ENCODE measurements at places on chromosomes 2 and 18. TPM values are rescaled to one million over a fixed set of nuclear protein-coding genes. Genes with fewer than 3 reads are reported as not detected.
A peak's percentile ranks its signal among the peaks of the same experiment; 100 is the strongest.

- no peak overlapping the region for H3K4me3 ChIP-seq
- no peak overlapping the region for H3K27ac ChIP-seq
These were observed 13.6 kb upstream of the RAB10 start for GRCh38 chr2:26020231-26020640.

Gene MSTN
- total RNA-seq: 0.05 TPM

DNA sequence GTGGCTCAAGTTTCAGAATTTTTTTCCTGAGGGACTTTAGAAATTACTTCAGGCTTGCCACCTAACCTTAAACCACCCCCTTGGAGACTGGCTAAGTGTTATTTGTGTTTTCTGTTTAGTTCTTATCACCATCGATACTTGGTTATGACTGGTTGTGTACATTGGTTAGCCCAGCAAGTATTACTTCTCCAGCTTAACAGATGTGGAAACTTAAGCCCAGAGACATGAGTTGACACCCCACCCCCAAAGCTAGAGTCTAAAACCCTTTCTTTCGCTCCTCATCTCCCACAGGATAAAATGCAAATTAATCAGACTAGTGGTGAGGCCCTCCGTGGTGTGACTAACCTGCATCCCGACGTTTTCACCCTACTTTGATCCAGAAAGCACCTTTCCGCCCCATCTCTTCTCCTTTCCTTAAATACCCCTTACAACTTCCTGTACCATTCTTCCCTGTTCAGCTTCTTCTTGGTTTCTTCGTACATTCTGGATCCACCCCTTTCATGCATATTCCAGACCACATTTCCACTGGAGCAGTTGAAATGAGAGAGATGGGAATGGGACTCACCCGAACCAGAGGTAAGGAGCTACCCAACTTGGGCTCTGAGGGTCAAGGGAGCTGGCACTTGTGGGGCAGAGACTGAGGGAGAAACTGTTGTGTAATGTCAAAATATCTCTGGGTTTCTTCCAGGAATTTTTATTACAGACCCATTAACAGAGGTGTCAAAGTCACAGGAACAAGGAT, 819 bp upstream of the MAP3K2 start:
- peak overlapping the region; percentile 98 for H3K4me3 ChIP-seq
- H3K4me1 ChIP-seq: no peaks in the 10 kb centered on the region
- DNase-seq: no peak
- no peaks in the 10 kb centered on the region for H3K36me3 ChIP-seq
- H3K27ac ChIP-seq: peak overlapping the region; percentile 100

DNA sequence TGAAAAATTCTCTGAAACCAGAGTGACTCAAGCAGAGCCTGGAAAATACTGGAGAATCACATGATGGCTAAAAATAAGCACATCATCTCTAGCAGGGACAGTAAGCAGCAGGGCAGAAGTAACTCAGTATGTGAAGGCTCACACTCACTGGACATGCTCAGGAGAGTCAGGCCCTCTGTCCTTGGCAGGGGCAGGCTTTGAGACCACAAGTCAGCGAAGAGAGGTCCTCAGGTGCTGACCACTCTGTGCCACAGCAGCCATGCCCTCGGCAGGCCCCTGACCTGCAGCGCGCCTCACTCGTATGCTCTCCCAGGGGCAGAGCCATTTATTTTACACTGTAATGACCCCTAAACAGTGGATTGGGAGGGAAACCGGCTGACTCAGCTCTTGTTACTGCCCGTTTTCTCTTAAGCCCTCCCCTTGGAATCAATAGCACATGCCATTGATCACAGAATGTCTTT, 76.8 kb downstream of the MAPRE2 start:
- no peak overlapping the region for H3K4me3 ChIP-seq
- no peaks in the 10 kb centered on the region for H3K27me3 ChIP-seq
- DNase-seq: no peak

Gene VWA3B
- total RNA-seq: 4.0 TPM

Gene PSMA8
- total RNA-seq: 2.9 TPM

DNA sequence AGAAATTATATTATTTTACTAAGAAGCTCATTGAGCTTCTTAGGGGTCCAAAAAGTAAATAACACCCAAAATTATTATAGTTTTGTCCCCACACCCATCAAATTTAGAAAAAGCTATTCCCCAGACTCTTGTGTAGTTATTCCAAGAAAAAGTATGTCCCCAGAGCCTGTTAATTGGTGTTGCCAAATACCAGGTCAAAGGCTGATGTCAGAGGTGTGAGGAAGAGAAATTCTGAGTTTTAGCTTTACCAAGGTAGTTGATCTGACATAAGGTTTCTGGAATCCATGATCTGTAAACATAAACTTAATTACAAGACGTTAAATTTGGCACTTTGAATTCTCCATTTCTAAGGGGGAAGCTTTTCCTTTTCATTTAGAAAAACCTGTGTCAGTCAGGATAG, 29.3 kb upstream of the PSME4 start:
- no peaks in the 10 kb centered on the region for H3K27me3 ChIP-seq
- H3K27ac ChIP-seq: no peak overlapping the region
- no peaks in the 10 kb centered on the region for H3K4me1 ChIP-seq
- DNase-seq: no peak
- no peak overlapping the region for H3K4me3 ChIP-seq

DNA sequence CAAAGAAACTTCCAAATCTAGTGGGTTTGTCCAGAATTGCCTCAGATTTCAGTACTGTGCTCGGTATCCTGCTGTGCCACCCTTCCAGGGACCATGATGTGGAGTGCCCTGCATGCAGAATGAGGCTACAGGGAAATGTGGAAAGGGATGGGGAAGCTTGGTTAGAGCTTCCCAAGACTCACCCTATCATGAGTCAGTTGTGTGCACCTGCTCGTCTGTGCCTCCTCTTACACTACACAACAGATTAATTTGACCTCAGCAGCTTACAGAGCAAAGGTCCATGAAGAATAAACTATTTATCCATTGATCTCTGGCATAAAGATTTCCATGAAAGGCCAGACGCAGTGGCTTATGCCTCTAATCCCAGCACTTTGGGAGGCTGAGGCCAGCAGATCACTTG, 21.3 kb upstream of the NCK2 start:
- no peak for DNase-seq
- no peaks in the 10 kb centered on the region for H3K36me3 ChIP-seq
- no peaks in the 10 kb centered on the region for H3K4me1 ChIP-seq
- H3K27ac ChIP-seq: no peak overlapping the region
- H3K4me3 ChIP-seq: no peak overlapping the region
- H3K27me3 ChIP-seq: no peaks in the 10 kb centered on the region

Gene VPS54
- total RNA-seq: 33.5 TPM

GRCh38 chr2:211416373-211416772, 860.0 kb downstream of the CPS1 start:
- DNase-seq: no peak
- no peaks in the 10 kb centered on the region for H3K36me3 ChIP-seq
- H3K4me1 ChIP-seq: no peaks in the 10 kb centered on the region
- H3K4me3 ChIP-seq: no peak overlapping the region
- H3K27ac ChIP-seq: no peak overlapping the region
- H3K27me3 ChIP-seq: no peaks in the 10 kb centered on the region

DNA sequence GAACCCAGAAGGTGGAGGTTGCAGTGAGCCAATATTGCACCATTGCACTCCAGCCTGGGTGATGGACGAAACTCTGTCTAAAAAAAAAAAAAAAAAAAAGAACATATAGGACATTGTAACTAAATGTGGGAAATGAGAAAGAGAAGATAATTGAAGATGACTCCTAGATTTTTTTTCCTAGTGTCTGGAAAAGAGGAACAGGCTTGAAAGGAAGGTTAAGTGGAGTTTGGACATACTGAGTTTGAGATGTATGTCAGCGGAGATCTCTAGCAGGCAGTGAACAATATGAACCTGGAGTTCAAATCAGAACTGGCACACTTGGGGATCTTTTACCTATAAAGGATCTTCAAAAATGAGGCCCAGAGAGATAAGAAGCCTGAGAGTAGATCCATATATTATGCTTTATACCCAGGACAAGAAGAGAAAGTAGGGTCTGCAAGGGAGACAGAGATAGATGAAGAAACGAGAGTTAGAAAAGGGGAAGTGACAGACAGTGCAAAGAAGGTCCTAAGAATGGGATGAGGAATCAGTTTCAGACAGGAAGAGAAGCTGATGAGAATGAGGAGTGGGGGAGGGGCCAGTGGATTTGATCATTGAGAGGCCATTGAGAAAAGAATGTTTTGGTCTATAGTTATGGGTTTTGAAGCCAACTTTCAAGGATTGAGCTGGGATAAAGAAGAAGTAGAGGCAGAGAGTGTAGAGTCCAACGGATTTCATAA, 46.9 kb upstream of the CD28 start:
- DNase-seq: no peak
- H3K4me3 ChIP-seq: no peak overlapping the region
- H3K36me3 ChIP-seq: no peaks in the 10 kb centered on the region
- no peaks in the 10 kb centered on the region for H3K4me1 ChIP-seq
- H3K27me3 ChIP-seq: no peaks in the 10 kb centered on the region

Gene CCDC85A
- 4.5 TPM for total RNA-seq

DNA sequence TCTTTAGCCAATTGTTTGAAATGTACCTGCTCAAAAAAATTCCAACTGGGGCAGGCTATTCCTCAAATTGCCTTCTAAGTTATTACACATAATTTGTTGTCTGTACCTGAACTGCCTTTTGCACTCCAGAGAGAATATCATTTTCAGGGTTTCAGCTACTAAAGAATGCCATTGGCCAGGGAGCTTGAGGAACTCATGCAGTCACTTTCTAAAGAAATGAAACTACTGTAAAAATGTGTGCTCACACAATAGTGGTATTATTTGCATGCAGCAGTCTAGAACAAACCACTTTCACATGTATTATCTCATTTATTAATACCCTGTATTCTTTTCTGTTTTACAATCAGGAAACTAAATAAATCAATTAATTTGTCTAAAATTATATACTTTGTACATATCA, 152.2 kb downstream of the PID1 start:
- H3K27ac ChIP-seq: no peak overlapping the region
- no peaks in the 10 kb centered on the region for H3K4me1 ChIP-seq
- H3K36me3 ChIP-seq: no peaks in the 10 kb centered on the region
- H3K4me3 ChIP-seq: no peak overlapping the region
- H3K27me3 ChIP-seq: no peaks in the 10 kb centered on the region

GRCh38 chr2:86016581-86016980, 89.1 kb downstream of the POLR1A start:
- no peak overlapping the region for H3K27ac ChIP-seq
- H3K27me3 ChIP-seq: no peaks in the 10 kb centered on the region
- H3K4me3 ChIP-seq: no peak overlapping the region
- H3K4me1 ChIP-seq: peaks cover 2% of the 10 kb centered on the region

Gene MAP3K19
- 2.7 TPM for total RNA-seq

- H3K4me1 ChIP-seq: no peaks in the 10 kb centered on the region
- no peak for DNase-seq
- H3K27ac ChIP-seq: no peak overlapping the region
These were observed 246.3 kb downstream of the SUCLG1 start for GRCh38 chr2:84212611-84213314.

- H3K27ac ChIP-seq: no peak overlapping the region
- H3K36me3 ChIP-seq: no peaks in the 10 kb centered on the region
- H3K4me1 ChIP-seq: no peaks in the 10 kb centered on the region
- no peaks in the 10 kb centered on the region for H3K27me3 ChIP-seq
- no peak overlapping the region for H3K4me3 ChIP-seq
- no peak for DNase-seq
These were observed 113.0 kb upstream of the LTBP1 start for GRCh38 chr2:32833709-32834108.

- H3K27me3 ChIP-seq: no peaks in the 10 kb centered on the region
- H3K27ac ChIP-seq: no peak overlapping the region
- no peaks in the 10 kb centered on the region for H3K4me1 ChIP-seq
- no peaks in the 10 kb centered on the region for H3K36me3 ChIP-seq
These were observed 38.9 kb downstream of the FASTKD2 start for GRCh38 chr2:206804326-206804725.

Gene CXCR4
- 20.9 TPM for total RNA-seq

Gene KDM3A
- total RNA-seq: 24.6 TPM

Gene AQP12B
- not detected for total RNA-seq

- H3K4me1 ChIP-seq: no peaks in the 10 kb centered on the region
- no peak overlapping the region for H3K4me3 ChIP-seq
- DNase-seq: no peak
- H3K36me3 ChIP-seq: no peaks in the 10 kb centered on the region
- no peaks in the 10 kb centered on the region for H3K27me3 ChIP-seq
- no peak overlapping the region for H3K27ac ChIP-seq
These were observed 647.3 kb downstream of the SOCS6 start for GRCh38 chr18:70936160-70936559.

DNA sequence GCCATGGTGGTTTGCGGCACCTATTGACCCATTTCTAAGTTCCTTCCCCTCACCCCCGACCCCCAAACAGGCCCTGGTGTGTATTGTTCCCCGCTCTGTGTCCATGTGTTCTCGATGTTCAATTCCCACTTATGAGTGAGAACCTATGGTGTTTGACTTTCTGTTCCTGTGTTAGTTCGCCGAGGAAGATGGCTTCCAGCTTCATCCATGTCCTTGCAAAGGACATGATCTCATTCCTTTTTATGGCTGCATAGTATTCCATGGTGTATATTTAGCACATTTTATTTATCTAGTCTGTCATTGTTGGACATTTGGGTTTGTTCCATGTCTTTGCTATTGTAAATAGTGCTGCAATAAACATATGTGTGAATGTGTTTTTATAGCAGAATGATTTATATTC, 183.6 kb downstream of the GBX2 start:
- no peak overlapping the region for H3K4me3 ChIP-seq
- H3K36me3 ChIP-seq: no peaks in the 10 kb centered on the region
- H3K27me3 ChIP-seq: no peaks in the 10 kb centered on the region
- no peak for DNase-seq
- H3K4me1 ChIP-seq: no peaks in the 10 kb centered on the region
- no peak overlapping the region for H3K27ac ChIP-seq

DNA sequence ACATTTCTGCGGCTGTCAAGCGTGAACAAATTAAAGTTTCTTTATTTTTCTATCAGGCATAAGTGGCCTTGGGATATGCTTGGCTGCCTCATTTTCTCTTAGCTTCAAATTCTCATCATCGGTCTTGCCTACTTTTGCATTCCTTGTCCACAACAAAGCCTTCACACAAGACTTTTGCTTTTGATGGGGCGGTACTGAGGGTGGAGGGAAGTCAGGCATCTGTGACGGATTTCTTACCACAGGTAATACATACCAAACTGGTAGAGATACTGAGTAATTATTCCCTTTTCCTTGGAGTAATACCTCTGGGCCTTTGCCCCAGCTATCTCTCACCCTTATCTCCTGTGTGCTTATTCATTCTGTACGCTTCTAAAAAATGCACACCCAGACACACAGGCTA, 468.3 kb upstream of the RGPD4 start:
- H3K4me3 ChIP-seq: no peak overlapping the region
- H3K27ac ChIP-seq: no peak overlapping the region
- H3K36me3 ChIP-seq: no peaks in the 10 kb centered on the region
- no peaks in the 10 kb centered on the region for H3K4me1 ChIP-seq
- H3K27me3 ChIP-seq: no peaks in the 10 kb centered on the region

Gene FBXO36
- 8.4 TPM for total RNA-seq

- DNase-seq: no peak
- H3K4me1 ChIP-seq: no peaks in the 10 kb centered on the region
- no peaks in the 10 kb centered on the region for H3K27me3 ChIP-seq
- H3K36me3 ChIP-seq: no peaks in the 10 kb centered on the region
- no peak overlapping the region for H3K4me3 ChIP-seq
These were observed 76.9 kb upstream of the YWHAQ start for GRCh38 chr2:9707611-9708160.

Gene REEP1
- 224 TPM for total RNA-seq
